ENCODE measurements at places on chromosomes 3 and 15. TPM values are rescaled to one million over a fixed set of nuclear protein-coding genes. Genes with fewer than 3 reads are reported as not detected.
A peak's percentile ranks its signal among the peaks of the same experiment; 100 is the strongest.

The CCNB2 gene
- total RNA-seq: not detected

GRCh38 chr3:107347751-107348150 lies 29.5 kb upstream of the CCDC54 start:
- no peak for DNase-seq
- H3K27me3 ChIP-seq: no peaks in the 10 kb centered on the region

- H3K36me3 ChIP-seq: no peaks in the 10 kb centered on the region
- no peaks in the 10 kb centered on the region for H3K4me1 ChIP-seq
- DNase-seq: no peak
- no peak overlapping the region for H3K27ac ChIP-seq
Observed at GRCh38 chr15:26261966-26262365, 398.8 kb upstream of the ATP10A start.

DNA sequence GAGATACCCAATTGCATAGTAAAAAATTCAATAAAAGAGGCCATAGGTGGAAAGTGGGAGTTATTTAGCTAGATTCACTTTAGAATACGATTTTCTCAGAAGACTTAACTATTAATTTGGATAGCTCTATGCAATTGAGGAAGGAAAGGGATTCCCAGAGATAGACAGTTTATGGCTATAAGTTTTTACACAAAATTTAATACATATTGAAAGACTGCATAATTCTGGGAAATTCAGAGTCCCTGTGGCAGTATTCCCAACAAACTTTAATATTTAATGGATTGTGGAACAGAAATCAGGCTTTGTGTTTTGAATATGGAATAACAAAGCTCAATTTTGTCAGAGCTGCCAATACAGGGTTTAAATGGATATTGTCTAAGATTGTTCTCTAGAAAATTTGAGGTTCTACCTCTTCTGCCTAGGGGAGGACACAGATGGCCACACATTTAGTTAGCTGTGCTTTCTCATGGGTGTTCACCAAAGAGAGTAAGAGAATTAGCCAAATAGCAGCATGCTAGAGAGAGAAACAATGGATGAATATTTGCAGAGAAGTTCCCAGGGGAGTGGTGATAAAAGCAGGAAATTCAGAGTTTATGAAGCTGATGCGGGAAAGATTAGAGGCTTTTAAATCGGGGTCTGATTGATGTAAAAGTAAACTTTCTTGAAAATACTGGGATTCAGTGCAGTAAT lies 8.5 kb downstream of the ISL2 start:
- no peak for DNase-seq
- peaks cover 24% of the 10 kb centered on the region for H3K4me1 ChIP-seq
- H3K27me3 ChIP-seq: peaks cover 60% of the 10 kb centered on the region
- H3K27ac ChIP-seq: no peak overlapping the region

The ALDH1A2 gene
- total RNA-seq: not detected

DNA sequence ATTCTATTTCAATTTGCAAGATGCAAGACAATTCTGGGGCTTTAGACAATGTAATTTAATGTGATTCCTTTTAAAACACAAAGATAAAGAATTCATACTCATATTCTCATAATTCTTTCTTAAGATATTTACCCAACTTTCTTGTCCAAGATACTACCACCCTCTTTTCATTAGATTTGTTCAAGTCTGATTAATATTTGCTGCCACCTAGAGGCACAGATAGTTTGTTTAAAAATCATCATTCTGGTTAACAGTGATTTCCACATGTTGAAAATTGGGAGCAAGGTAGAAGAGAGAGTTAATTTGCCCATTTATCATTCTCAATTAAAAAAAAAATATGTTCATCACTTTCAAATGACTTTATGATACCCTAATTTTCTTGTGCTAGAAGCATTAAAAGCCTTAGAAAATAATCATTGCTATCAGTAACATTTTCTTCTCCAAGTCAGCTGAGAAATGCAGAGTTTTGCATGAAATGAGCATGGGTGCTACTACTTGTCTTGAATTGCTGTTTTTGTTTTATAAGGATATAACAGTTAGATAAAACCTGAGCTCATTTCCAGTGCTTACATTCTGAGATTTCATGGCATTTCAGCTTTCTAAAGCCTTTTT lies 11.6 kb downstream of the TAMM41 start:
- H3K4me3 ChIP-seq: no peak overlapping the region
- no peaks in the 10 kb centered on the region for H3K36me3 ChIP-seq
- DNase-seq: no peak
- no peak overlapping the region for H3K27ac ChIP-seq
- no peaks in the 10 kb centered on the region for H3K27me3 ChIP-seq
- H3K4me1 ChIP-seq: no peaks in the 10 kb centered on the region

DNA sequence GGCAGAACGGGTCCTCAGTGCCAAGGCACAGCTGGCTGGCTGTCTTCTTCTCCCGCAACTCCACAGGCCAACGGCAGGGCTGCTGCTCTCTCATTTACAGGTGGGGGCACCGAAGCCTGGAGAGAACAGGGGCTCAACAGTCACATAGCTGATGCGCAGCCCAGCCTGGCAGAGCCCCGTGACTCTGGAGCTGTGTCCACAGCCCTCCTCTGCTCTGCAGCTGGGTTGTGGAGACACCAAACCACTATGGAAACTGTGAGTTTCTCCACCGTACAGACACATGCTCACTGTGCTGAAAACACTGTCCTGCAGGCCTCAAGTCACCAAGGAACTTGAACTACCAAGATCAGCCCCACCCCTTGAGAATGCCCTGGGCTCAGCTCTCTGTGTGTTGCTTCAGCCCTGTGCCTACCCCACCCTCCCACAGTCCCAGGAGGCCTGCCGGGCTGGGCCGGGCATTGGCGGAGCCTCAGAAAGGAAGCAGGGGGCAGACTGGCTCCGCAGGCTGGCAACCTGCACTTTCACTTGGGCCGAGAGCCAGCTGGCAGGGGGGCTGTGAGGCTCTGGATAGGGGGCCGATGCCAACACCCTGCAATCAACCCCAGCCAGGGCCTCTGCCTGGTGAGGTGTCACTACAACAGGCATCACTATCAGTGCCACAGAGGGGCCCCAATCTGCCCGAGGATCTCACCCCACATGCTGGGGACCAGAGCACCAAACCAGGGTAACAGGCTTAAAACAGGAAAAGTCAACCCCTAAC lies 113.7 kb upstream of the RPL32 start:
- H3K27me3 ChIP-seq: no peaks in the 10 kb centered on the region
- peak overlapping the region; percentile 88 for H3K27ac ChIP-seq
- no peak for DNase-seq
- peaks cover 51% of the 10 kb centered on the region for H3K4me1 ChIP-seq
- peak overlapping the region; percentile 3 for H3K4me3 ChIP-seq

DNA sequence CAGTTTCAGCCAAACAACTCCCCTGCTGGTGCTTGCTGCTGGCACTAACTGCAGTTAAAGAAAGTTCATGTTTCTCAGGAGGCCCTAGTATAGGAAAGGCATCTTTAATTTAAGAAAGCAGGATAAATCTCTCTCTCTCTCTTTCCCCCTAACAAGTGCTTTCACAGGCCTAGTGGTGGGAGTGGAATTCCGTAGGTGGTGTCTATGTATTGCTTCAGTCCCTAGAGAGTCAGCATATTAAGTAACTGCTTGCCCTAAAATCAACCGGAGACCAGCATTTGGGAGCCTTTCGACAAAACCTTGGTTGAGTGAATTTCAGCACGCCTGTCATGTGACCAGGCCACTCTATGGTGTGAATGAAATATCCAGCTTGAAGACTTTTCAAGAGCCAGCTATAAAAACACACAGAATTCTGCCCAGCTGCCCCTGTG lies 169.2 kb upstream of the TGFBR2 start:
- peaks cover 14% of the 10 kb centered on the region for H3K4me1 ChIP-seq
- no peak overlapping the region for H3K27ac ChIP-seq
- no peak overlapping the region for H3K4me3 ChIP-seq
- DNase-seq: no peak

DNA sequence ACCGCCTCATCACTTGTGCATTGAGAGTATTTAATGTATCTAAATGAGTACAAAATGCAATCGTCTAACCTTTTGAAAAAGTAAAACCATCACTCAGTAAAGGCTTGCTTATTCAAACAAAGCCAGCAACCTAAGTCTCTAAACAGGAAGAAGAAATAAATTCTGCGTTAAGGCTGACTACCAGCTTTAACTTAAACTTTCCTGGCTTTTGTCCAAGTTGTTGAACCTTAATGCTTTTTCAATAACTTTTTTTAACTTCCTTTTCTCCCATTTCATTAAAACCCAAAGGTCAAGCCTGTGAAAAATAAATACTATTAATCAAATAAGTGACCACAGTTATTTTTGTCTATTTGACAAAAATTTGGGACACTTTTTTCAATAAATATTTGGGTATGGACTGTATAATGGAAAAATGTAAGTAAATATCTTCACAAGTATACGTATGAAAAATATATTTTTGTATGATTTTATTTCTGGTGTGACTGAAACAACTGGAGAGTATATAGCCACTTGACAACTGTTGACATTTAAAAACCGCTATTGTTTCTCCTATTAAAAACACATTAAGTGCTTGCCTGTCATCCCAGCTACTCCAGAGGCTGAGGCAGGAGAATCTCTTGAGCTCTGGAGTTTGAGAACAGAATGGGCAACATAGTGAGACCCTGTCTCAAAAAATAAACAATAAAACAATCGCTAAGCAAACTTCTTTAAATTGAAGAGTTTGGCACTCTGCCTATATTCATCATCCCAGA lies 2.9 kb downstream of the KLHL24 start:
- peaks cover 25% of the 10 kb centered on the region for H3K4me1 ChIP-seq
- H3K27me3 ChIP-seq: no peaks in the 10 kb centered on the region
- no peak for DNase-seq
- peak overlapping the region; percentile 97 for H3K4me3 ChIP-seq
- H3K27ac ChIP-seq: peak overlapping the region; percentile 59

- peaks cover 2% of the 10 kb centered on the region for H3K36me3 ChIP-seq
- H3K4me1 ChIP-seq: peaks cover 6% of the 10 kb centered on the region
- H3K27ac ChIP-seq: no peak overlapping the region
- no peak for DNase-seq
- peaks cover 28% of the 10 kb centered on the region for H3K27me3 ChIP-seq
- H3K4me3 ChIP-seq: no peak overlapping the region
Observed at GRCh38 chr3:127770671-127771355, 51.5 kb downstream of the MGLL start.

DNA sequence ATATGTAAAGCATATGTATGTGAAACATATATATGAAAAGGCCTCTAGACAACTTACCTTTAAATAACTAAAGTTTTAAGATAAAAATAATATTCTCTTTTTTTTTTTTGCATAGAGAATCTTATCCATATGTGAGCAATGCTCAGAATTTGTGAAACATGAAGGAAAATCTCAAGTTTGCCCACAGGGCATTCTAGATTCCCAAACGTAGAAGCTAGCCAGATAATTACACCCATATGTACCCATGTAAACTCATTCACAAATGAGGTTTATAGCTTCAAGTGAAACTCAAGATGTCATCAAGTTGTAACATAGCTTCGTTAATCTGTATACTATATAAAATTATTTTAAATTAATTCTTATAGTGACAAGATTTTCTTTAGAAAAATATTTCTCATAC lies 537.3 kb upstream of the NR2F2 start:
- H3K4me1 ChIP-seq: no peaks in the 10 kb centered on the region
- no peaks in the 10 kb centered on the region for H3K27me3 ChIP-seq
- H3K36me3 ChIP-seq: no peaks in the 10 kb centered on the region
- H3K27ac ChIP-seq: no peak overlapping the region

DNA sequence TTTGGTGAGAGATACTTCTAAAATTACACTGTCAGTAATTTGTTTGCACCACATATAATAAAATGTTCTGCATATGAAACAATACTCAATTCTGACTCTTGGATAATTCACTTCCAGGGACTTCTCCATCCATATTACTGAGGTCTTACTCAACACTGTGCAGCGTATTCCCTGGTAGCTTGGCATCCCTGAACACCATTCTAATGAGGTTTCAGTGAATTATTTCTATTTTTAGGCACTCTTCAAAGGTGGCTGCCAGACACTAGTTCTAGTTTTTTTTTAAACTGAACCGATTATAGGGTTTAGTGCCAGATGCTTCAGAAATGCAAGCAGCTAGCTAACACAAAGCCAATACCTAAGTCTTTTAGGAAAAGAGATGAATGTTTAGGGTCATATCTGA lies 283.3 kb downstream of the FEZF2 start:
- H3K27me3 ChIP-seq: no peaks in the 10 kb centered on the region
- H3K27ac ChIP-seq: no peak overlapping the region
- DNase-seq: no peak

- no peaks in the 10 kb centered on the region for H3K36me3 ChIP-seq
- peaks cover 5% of the 10 kb centered on the region for H3K27me3 ChIP-seq
- H3K4me3 ChIP-seq: no peak overlapping the region
- H3K27ac ChIP-seq: no peak overlapping the region
- DNase-seq: no peak
Observed at GRCh38 chr3:30308131-30308530, 298.3 kb upstream of the TGFBR2 start.

DNA sequence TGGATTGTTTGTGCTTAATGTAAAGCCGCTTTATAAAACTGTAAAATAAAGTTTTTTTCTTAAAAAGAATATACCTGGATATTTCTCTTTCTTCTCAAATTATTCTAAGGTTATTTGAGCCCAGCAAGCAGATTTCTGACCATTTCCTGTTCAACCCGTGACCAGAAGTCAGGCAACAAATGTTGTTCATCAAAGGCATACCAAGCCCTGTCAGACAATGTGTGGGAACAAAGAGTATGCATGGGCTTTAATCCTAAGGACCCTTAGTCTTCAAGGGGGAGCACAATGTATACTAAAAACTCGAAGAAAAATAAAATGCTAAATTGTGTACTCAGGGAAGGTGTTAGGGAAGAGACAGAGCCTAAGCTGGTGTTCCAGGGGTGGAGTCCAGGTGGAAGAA lies 26.6 kb upstream of the PAQR5 start:
- DNase-seq: no peak
- no peaks in the 10 kb centered on the region for H3K4me1 ChIP-seq
- no peaks in the 10 kb centered on the region for H3K36me3 ChIP-seq
- no peak overlapping the region for H3K27ac ChIP-seq

- DNase-seq: no peak
- peak overlapping the region; percentile 79 for H3K27ac ChIP-seq
- no peak overlapping the region for H3K4me3 ChIP-seq
- H3K27me3 ChIP-seq: no peaks in the 10 kb centered on the region
Observed at GRCh38 chr3:69324362-69325025, 61.4 kb downstream of the FRMD4B start.

GRCh38 chr3:127483902-127484591 lies 106.5 kb downstream of the TPRA1 start:
- peaks cover 9% of the 10 kb centered on the region for H3K4me1 ChIP-seq
- H3K36me3 ChIP-seq: peaks cover 4% of the 10 kb centered on the region
- DNase-seq: no peak
- no peak overlapping the region for H3K4me3 ChIP-seq
- H3K27ac ChIP-seq: no peak overlapping the region

GRCh38 chr3:122094693-122095092 lies 39.5 kb downstream of the CD86 start:
- no peak for DNase-seq
- H3K4me3 ChIP-seq: no peak overlapping the region
- no peaks in the 10 kb centered on the region for H3K36me3 ChIP-seq

DNA sequence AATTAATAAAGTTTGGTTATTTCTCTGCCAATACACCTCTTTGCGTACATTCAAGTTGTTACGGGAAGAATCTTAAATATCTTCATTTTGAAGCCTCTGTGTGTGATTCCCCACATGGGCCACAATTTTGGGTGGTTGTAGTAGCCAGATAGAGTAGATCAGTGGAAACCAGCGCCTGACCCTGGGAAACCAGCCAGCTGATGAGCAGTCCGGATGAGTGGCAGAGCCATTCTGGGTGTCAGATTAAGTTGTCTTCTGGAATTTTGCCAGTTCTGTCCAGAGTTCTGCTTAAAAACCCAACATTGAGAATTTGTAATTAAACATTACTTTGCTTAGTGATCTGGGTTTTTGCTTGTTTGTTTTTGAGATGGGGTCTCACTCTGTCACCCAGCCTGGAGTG lies 49.7 kb downstream of the MRPS25 start:
- no peak overlapping the region for H3K4me3 ChIP-seq
- H3K27ac ChIP-seq: no peak overlapping the region
- peaks cover 15% of the 10 kb centered on the region for H3K4me1 ChIP-seq
- no peak for DNase-seq
- no peaks in the 10 kb centered on the region for H3K27me3 ChIP-seq

Data from T-helper 17 cell (primary cell).